ENCODE measurements at places on chromosomes 7 and 10. TPM values are rescaled to one million over a fixed set of nuclear protein-coding genes. Genes with fewer than 3 reads are reported as not detected.

The GGCT gene
- total RNA-seq: 73.1 TPM

DNA sequence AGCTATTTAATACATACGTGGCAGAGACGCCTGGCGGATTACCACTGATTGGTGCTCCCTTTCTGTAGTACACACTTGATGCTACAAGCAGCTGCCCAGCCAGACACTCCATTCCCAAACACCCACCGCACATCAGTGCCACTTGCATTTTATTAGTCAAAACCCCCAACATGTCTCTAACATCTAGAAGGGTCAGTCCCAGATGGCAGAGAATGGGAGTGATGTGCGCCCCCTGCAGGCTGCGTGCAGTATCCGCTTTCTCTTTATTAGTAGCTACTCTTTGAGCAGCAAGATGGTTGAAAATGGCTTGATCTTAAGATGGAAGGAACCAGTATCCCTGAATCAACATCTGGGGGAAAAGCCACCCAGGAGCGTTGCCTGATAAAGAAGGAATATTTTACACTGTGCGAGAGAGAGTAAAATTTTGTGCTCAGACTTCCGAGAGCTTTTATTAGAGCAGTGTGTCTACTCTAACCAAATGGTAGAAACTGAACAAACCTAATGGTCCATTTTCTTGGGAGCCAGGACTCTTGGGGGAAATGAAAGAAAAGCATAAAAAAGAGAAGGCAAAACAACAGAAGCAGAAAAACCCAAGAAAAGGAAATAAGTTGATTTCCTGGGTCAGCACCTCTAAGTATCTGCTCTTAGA is 78.3 kb downstream of the ST8SIA6 start:
- DNase-seq: peak; percentile 50

DNA sequence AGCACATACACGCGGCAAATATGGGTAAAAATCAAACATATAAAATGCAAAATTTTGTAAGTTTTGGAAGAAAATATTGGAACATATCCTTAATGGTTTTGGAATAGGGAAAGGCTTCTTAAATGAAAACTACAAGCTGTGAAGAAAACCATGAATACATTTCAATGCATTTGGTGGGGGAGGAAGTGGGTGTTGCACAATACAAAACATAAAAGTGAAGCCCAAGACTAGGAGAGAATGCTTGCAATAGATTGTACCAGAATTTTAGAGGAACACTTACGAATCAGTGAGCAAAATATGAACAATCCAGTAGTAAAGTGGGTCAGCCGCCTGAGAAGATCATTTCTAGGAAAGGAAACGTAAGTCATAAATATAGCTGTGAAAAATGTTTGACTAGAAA is 322.6 kb upstream of the MKI67 start:
- no peak for DNase-seq

- DNase-seq: no peak
These were observed 244.0 kb upstream of the ZWINT start for GRCh38 chr10:56605051-56605450.

GRCh38 chr7:29976673-29977415 is 12.8 kb downstream of the SCRN1 start:
- DNase-seq: peak; percentile 25

DNA sequence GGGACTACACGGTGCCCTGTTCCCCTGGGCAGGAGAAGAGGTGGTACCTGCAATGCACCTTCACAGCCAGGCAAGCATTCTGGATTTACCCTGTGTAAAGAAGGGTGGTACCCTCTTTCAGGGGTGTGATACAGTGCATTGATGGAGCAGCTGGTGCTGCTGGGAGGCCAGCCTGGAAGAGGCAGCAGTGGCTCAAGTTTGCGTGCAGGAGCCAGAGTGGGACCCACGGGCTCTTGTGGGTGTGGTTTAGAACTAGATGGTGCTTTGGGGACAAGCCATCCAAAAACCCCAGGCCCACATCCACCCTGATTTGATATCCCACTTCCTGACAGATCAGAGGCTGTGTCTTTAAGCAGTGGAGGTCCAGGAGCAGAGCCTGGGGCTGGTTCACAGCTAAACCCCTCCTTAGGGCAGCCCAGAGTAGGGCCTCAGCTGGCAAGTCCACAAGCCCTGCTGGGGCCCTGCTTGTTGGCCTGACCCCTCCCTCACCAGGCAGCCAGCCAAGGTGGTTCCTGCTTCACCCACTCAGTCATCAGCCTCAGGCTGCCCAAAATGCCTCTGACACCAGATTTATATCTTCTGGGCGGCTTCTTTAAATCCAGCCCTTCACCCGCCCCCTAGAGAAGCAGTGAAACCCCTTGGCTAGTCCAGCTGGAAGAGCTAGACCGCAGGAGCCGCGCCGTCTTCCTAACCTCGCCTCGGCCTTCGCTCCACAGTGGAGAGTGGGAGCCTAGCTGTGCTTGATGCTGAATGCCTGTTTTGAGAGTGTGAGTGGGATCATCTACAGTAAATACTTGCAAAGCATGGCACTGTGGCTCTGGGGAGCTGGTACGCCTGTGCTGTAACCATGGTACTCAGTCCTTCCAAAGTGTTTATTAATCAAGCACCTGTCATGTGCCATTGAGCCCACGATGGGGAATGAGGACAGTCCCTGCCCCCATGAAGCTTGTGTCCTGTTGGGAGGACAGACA is 1.4 kb upstream of the ASIC3 start:
- no peak for DNase-seq

- no peak for DNase-seq
These were observed 341.9 kb upstream of the CHRM2 start for GRCh38 chr7:136526408-136527105.

Data from neural crest cell (in vitro differentiated cells).